ENCODE measurements at places on chromosomes 2 and 18.

GRCh38 chr2:70094978-70095719 is 7.9 kb downstream of the PCBP1 start:
- no peak for DNase-seq

DNA sequence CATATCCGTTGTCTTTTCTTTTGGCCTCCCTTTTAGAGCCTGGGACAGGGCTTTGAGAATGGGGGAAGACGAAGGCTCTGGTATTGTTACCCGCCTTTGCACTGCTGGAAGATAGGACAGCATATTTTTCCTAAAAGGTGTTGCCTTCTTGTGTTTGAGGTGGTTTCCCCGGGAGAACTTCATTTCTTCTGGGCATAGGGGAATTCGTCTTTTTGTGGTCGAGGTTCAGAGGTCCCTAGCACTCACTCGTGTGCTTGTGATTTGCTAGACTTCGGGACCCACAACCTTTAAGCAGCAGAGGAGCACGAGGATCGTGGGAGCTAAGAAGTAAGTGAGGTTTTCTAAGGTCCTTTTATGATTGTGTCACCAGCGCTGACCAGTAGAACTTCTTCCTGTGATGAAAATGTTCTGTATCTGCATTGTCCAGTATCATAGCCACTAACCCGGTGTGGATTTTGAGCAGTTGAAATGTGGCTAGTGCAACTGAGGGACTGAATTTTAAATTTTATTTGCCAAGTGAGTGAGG is 611 bp downstream of the ZNF512 start:
- DNase-seq: no peak

- DNase-seq: no peak
These were observed 19.5 kb downstream of the MYO1B start for GRCh38 chr2:191264647-191265081.

DNA sequence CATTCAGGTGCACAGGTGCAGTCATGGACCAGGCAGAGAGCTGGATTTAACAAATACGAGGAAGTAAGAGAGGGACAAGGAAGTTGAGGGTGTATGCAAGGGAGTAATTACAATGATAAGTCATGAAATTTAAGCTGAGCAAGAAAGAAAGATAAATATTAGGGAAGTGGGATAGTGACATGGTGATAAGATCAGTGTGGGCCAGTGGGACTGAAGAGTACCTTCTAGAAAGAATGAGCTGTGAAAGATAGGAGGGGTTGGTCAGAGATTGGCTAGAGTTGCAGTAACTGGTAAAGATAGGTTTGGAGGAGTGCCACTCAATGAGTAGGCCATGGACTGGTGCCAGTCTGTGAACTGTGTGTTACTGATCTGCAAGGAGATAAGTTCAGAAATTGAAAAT is 200.8 kb upstream of the SIX3 start:
- no peak for DNase-seq

GRCh38 chr2:46239175-46239846 is 57.9 kb upstream of the EPAS1 start:
- no peak for DNase-seq

- DNase-seq: no peak
These were observed 143.3 kb downstream of the FTCDNL1 start for GRCh38 chr2:199707593-199708185.

GRCh38 chr2:27238976-27239375 is 21.8 kb downstream of the CAD start:
- DNase-seq: no peak

DNA sequence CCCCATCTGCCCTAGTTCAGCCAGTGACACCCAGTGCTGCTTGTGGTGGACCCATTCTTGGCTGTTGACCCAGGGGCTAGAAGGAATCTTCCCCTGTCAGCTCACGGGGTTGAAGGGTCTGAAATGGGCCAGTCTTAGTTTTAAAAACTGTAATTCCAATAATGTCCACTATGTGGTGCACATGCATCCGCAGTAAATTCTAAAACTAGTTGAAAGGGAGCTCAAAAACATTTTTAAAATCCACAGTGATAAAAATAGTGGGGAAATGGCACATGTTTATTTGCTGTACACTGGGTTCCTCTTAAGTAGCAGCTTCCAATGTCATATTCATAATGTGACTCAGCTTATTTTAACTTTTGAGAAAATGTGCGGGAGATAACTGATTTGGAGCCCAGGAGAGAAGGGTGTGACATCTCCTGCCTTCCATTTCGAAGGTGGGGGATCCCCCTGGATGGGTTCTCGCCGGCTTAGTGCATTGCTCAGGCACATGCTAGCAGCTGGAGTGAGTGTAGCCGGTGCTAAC is 32.8 kb downstream of the GRHL1 start:
- no peak for DNase-seq

GRCh38 chr18:48680339-48681250 is 141.8 kb downstream of the CTIF start:
- DNase-seq: no peak

- no peak for DNase-seq
These were observed 89.4 kb upstream of the SPTBN1 start for GRCh38 chr2:54366487-54367280.

GRCh38 chr18:53639687-53640086 is 584.8 kb downstream of the MBD2 start:
- no peak for DNase-seq

GRCh38 chr2:68044099-68044498 is 18.7 kb downstream of the C1D start:
- no peak for DNase-seq

DNA sequence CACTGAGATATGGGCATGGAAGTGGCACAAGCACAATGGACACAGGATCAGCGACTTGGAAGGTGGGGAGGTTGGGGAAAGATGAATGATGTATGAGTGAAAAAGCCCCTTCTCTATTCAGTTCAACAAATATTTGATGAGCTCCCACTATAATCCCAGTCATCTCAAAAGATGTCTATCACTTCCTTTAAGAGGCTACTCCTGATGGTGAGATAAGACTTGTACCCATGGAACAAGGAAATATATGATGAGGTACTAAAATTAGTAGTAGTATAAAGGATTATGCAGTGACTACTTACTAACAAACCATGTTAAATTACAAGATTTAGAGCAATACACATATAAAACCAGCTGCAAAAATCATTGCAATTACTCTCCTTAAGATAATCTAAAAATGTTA is 107.8 kb upstream of the COL5A2 start:
- DNase-seq: no peak

- DNase-seq: no peak
These were observed 78.3 kb downstream of the PDCL3 start for GRCh38 chr2:100641125-100641435.

GRCh38 chr2:98711506-98711905 is 19.4 kb downstream of the MGAT4A start:
- no peak for DNase-seq

DNA sequence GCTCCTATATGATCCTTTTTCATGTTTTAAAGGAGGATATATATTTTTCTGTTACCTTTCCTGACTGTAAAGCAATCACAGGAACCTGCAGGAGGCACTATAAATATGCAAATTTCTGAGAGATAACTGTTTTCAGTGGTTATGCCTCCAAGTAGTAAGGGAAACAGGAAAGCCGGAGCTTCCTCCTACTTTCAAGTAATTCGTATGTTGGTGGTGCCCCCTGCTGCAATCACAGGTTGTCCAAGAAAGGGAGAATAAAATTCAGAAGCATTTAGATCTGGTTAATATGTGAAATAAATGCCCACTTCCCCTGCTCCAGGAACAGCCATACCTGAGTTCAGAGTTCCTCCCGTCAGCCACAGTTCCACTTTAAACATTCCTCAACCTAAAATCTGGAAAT is 12.0 kb upstream of the BCL11A start:
- no peak for DNase-seq

DNA sequence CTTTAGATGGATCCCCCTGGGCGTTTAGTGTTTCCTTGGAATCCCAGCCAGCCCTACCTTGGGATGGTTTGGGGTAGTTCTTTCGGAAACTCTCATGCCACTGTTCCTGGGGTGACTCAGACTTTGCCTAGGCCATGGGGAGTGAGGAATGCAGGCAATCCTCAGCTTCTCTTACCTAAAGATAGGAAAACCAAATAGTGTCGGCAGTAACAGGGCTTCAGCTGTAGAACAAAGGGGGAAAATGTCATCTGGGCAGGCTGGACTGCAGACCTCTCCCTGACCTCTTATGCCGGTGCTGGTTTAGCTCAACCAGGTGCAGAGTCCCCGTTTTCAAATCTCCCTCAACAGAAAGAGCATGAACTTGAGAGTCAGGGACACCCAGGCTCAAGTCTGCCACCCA is 252.1 kb downstream of the TSN start:
- no peak for DNase-seq

GRCh38 chr18:69981948-69982347 is 34.3 kb upstream of the CD226 start:
- no peak for DNase-seq

GRCh38 chr2:99617811-99618210 is 128.0 kb upstream of the REV1 start:
- no peak for DNase-seq

DNA sequence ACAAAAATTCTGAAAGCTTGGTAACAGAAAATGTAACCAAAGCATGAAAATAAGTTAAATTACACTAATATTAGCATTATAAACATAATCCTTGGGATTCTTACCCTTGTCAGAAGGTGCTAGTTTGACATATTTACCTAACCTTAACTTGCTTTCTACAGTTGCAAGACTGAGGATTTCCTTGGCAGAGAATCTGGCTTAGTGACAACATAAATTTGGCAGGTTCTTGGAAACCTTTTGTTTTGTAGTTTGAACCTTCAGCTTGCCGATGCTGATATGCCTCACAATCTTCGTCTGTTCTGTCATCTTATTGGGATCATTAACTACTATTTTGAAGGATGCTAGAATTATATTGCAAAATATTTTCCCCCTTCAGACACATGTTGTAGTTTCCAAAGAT is 3.4 kb downstream of the XIRP2 start:
- DNase-seq: no peak

GRCh38 chr2:64114912-64115277 is 29.3 kb downstream of the PELI1 start:
- DNase-seq: no peak

DNA sequence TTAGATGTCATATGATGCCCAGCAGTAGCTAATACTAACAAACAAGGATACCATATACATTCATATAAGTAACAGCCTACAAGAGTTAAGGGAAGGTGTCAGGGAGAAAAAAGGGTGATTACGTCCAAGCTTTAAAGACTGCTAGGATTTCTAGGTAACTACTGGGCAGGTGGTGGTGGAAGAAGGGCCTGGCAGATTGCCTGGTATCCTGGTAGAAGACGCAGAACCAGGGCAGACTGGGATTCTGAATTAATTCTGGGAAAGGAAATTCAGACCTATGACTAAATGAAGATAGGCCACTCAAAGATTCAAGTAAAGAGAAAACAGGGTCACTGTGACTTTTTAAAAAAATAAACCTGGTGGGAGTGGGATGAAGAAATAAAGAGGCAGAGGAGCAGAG is 31.9 kb downstream of the NDUFA10 start:
- no peak for DNase-seq

GRCh38 chr2:158114516-158114915 is 12.8 kb downstream of the UPP2 start:
- no peak for DNase-seq

DNA sequence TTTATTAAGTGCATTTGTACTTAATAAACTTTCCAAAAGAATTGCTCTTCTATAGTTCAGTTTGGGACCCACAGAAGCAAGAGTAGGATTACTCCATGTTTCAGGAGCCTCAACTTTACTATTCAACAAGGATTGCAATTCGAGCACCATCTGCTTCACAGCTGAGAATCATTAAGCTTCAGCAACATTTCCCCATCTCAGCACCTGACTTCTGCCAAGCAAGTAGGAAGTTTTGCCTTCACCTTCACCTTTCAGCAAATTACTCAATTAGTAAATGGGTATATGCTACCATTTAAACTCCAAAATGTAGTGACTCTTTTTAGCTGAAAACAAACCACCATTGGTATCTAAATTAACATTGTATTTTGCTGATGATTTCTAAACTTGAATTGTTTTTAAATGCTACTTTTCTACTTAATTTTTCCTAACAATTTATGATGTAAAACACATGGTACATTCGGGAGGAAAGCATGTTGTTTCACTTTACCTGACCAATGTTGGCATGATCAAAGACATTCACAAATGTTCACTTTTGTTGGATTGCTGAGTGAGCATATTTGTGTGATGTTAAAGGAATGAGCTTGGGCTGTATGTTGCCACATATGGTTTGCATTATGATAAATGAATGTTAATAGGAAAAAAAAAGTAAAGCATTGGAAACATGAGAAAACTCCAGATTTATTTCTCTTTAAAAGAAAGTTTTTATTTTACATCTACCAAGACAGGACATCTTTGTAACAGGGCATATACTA is 159.2 kb downstream of the GULP1 start:
- no peak for DNase-seq

DNA sequence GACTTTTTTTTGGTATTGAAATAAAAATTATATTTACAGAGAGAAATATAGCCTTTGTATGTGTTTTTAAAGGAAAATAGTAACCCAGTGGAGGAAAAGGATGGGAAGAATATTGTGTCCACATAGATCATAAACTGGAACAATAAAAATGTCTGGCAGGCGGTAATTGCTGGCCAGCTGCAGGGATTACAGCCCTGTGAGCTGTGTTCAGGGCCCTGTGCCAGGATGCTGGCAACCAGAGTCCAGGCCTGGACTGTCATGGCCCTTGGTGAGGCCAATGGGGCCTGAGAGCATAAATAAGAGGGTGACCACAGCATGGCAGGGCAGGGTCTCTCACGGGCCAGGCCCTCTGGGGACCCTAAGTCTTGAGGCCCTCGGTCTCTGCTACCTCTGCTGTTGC is 171.2 kb downstream of the ACOXL start:
- no peak for DNase-seq

DNA sequence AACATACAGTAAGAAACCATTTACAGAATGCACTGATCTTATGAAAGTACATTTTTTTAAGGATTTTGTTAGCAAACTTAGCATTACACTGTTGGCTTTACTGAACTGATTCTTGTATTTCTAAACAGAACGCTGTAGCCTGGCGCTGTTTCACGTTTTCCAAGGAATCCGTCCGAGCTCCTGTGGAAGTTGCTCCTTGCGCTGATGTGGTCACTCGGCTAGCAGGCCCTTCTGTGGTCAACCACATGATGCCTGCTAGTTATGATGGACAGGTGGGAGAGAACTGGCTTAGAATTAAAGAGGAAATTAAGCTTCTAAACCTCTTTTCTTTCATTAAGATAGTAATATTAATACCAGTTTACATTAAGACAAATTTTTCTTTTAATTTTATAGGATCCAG is 76.8 kb downstream of the CEP192 start:
- no peak for DNase-seq
